ENCODE measurements at places on chromosomes 16 and 17. TPM values are rescaled to one million over a fixed set of nuclear protein-coding genes. Genes with fewer than 3 reads are reported as not detected.

DNA sequence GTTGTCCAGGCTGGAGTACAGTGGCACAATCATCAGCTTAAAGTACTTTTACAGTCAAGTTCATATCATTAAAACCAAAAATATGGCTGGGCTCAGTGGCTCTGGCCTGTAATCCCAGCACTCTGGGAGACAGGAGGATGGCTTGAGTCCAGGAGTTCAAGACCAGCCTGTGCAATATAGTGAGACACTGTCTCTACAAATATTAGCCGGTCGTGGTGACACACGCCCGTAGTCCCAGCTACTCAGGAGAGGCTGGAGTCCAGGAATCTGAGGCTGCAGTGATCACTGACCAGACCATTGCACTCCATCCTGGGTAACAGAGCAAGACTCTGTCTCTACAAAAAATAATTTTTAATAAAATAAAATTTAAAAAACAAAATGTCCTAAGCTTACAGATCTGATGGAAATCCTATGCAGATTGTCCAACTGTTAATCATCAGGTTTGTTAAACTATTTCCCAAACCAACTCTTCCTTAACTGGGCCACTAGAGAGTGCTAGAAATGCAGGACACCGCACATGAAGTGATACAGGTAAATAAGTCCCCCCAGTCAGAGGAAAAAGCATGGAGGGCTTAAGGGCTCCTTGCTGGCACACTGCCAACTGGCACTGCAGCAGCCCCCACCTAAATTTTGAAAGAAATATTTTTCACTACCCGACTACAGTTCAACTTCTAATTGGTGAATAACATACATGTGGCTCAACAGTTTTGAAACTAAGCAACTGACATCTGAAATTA lies 2.8 kb downstream of the USP22 start:
- peaks cover 74% of the 10 kb centered on the region for H3K4me1 ChIP-seq
- H3K4me3 ChIP-seq, result peak overlapping the region; percentile 99
- H3K27ac ChIP-seq, result peak overlapping the region; percentile 100
- H3K27me3 ChIP-seq, result no peaks in the 10 kb centered on the region
- DNase-seq, result no peak

GRCh38 chr16:59688006-59688405 lies 953.9 kb upstream of the GOT2 start:
- no peaks in the 10 kb centered on the region for H3K36me3 ChIP-seq
- DNase-seq, result no peak
- H3K27ac ChIP-seq, result no peak overlapping the region
- no peak overlapping the region for H3K4me3 ChIP-seq
- H3K27me3 ChIP-seq, result no peaks in the 10 kb centered on the region
- H3K4me1 ChIP-seq, result no peaks in the 10 kb centered on the region

DNA sequence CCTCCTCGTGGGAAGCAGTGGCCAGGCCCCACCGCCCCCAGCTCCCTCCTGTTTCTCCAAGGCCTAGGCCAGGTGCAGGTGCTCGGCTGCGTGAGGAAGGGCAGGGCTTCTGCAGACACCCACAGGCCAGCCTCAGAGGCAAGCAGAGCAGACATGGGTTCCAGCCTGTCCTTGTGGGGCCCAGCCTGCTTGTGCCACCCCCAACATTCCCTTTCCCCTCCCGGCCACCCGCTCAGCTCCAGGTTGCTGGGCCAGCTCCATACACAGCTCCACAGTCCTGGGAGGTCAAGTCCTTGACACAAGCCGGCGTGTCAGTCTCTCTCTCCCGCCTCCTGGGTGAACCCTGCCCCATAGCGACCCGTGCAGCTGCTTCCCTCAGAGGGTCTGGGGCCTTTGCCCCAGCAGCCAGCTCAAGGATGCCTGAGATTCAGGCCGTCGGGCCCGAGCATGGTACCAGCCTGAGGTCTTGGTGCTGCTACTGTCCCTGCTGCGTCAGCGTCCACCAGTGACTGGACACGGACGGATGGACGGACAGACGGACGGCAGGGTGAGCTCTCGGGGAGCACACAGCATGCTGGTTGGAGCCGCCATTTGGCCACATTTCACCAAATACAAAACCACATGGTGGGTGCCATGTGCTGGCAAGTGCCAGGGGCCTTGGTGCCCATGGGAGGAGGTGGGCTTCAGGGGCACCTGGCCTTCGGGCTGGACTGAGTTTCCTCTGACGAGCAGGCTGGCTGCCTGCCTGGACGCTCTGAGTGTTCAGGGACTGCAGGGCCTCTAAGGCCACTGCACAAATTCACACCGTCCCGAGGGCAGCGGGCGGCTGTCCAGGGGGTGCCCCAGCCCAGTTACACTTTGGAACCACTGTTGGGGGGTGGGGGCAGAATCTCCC lies 8.0 kb downstream of the SECTM1 start:
- H3K36me3 ChIP-seq, result no peaks in the 10 kb centered on the region
- DNase-seq, result no peak
- H3K27ac ChIP-seq, result no peak overlapping the region
- H3K4me3 ChIP-seq, result no peak overlapping the region

Gene CCL13
- total RNA-seq, result 0.78 TPM

Gene ADAMTS18
- 0.45 TPM for total RNA-seq

Gene CLEC3A
- 0.17 TPM for total RNA-seq

Measured in esophagus muscularis mucosa (tissue), 4 donors.